Suprapubic skin (tissue), 4 donors: ENCODE measurements at places on chromosomes 11 and 22.

DNA sequence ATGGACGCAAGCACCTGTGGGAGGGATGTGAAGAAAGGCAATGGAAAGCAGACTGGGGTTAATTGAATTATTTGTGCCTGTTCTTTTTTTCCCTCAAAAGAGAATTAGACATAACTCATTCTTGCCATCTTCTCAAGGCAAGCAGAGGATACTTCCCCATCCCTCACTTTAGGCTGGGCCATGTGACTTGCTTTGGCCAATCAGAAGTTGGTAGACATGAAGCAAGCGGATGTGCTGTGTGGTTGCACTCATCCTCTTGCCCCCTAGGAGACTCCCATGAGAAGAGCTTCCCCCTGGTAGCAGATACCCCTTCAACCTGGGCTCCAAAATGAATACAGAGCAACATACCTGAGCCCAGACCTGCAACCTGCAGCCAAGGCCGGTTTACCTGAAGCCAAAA lies 124.4 kb upstream of the ZC3H12C start:
- H3K4me3 ChIP-seq, result no peak overlapping the region
- H3K27ac ChIP-seq, result no peak overlapping the region
- H3K27me3 ChIP-seq, result no peaks in the 10 kb centered on the region
- peaks cover 8% of the 10 kb centered on the region for H3K4me1 ChIP-seq
- no peaks in the 10 kb centered on the region for H3K36me3 ChIP-seq

DNA sequence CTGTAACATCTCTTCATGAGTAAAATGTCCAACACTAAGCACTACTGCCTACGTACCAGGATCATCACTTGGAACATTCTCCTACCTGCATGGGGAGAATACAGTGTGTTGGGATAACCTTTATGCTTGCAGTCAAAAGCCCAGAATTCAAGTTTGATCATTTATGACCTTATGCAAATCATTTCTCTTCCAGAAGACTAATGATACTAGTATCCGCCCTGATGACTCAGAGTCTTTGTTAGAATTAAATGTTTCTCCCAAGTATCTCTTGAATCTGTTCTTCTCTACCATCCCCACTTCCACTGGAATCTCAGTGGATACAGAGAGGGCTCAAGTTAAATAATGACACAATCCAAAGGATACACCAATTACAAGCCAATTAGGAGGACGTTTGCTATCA lies 12.4 kb downstream of the MAJIN start:
- no peak overlapping the region for H3K27ac ChIP-seq
- DNase-seq, result no peak
- no peaks in the 10 kb centered on the region for H3K36me3 ChIP-seq
- H3K27me3 ChIP-seq, result no peaks in the 10 kb centered on the region
- peaks cover 3% of the 10 kb centered on the region for H3K4me1 ChIP-seq

DNA sequence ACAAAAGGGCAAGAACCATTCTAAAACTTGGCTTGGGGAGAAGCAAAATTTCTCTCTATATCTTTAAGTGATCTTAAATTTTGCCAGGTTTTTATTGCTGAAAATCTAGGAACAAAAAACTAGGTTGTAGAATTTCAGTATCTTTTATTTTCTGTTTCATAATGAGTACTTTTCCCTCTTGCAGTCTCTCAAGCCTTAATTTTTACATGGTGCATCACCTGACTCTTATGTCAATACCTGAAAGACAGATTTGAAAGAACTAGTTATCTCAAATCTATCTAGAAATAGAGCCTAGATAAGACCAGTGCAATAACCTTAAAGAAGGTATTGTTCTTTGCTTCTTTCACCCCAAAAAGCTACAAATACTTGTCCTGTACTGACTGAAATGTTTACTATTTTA lies 122.1 kb downstream of the TRIM44 start:
- H3K36me3 ChIP-seq, result no peaks in the 10 kb centered on the region
- peaks cover 17% of the 10 kb centered on the region for H3K4me1 ChIP-seq
- H3K27me3 ChIP-seq, result no peaks in the 10 kb centered on the region
- no peak overlapping the region for H3K4me3 ChIP-seq
- no peak for DNase-seq
- H3K27ac ChIP-seq, result no peak overlapping the region

DNA sequence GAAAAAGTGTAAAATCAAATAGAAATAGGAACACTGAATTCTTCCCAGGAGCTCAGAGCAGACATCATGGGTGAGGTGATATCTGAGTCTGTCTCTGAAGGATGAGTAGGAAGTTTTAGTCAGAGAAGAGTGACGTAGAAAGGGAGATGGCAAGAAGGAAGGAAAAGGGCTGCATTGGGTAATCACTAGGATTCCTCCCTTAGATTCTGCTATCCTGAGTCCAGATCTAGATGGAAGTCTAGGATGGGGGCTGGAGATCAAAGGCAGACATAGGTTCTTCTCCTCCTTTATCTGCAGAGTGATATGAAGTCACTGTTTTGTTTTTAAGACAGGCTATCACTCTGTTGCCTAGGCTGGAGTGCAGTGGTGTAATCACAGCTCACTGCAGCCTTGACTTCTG lies 30.4 kb downstream of the POU2F3 start:
- H3K36me3 ChIP-seq, result no peaks in the 10 kb centered on the region
- DNase-seq, result no peak
- peak overlapping the region; percentile 75 for H3K27ac ChIP-seq
- no peak overlapping the region for H3K4me3 ChIP-seq

DNA sequence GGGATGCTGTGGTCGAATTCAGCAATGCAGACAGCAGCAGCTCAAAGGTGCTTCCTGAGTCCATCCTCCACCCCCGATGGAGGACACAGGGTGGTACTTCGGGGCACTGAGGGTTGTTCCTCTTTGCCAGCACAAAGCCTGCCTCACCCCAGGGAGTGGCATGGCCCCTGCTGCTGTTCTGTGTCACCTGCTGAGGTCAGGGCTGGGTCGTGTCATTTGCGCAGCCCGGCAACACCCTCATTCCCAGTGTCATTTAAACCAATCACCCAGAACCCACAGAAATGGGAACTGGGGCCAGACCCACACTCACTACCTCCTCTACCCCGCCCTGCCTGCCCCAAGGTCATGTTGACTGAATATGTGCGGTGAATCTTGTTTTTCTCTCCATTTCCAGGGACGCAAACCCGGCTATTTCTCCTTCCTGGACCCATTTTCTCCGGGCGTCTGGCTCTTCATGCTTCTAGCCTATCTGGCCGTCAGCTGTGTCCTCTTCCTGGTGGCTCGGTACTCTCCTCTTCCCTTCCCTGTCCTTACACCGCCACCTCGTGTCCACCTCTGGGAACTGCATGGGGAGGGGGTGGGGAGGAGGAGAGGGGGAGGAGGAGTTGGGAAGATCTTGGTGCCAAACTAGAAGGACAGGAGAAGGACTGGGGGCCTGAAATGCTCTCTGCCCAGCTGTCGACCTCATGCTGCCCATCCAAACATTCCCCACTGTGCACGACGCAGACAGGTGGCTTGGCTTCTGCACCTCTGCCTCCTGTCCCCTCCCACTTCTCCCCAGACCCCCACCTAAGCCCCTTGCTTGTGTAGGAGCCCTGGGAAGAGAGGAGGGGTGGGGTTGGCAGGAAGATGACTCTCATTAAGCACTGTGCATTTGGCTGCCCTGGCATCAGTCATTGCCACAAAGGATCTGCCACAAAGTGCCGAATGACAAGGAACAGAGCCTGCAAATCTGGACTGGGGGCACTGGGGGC lies 71.2 kb upstream of the TBCEL start:
- H3K27me3 ChIP-seq, result peaks cover 10% of the 10 kb centered on the region
- H3K27ac ChIP-seq, result no peak overlapping the region
- H3K4me1 ChIP-seq, result peaks cover 4% of the 10 kb centered on the region
- H3K36me3 ChIP-seq, result no peaks in the 10 kb centered on the region
- no peak for DNase-seq
- peak overlapping the region; percentile 20 for H3K4me3 ChIP-seq

- H3K27me3 ChIP-seq, result peaks cover 11% of the 10 kb centered on the region
- H3K4me1 ChIP-seq, result peaks cover 63% of the 10 kb centered on the region
- peak overlapping the region; percentile 22 for H3K4me3 ChIP-seq
- peak overlapping the region; percentile 47 for H3K27ac ChIP-seq
Observed at GRCh38 chr11:725624-726202, 19.7 kb downstream of the EPS8L2 start.

GRCh38 chr11:6427516-6427915 lies 8.6 kb upstream of the APBB1 start:
- no peaks in the 10 kb centered on the region for H3K27me3 ChIP-seq
- H3K4me1 ChIP-seq, result no peaks in the 10 kb centered on the region
- no peak overlapping the region for H3K4me3 ChIP-seq

DNA sequence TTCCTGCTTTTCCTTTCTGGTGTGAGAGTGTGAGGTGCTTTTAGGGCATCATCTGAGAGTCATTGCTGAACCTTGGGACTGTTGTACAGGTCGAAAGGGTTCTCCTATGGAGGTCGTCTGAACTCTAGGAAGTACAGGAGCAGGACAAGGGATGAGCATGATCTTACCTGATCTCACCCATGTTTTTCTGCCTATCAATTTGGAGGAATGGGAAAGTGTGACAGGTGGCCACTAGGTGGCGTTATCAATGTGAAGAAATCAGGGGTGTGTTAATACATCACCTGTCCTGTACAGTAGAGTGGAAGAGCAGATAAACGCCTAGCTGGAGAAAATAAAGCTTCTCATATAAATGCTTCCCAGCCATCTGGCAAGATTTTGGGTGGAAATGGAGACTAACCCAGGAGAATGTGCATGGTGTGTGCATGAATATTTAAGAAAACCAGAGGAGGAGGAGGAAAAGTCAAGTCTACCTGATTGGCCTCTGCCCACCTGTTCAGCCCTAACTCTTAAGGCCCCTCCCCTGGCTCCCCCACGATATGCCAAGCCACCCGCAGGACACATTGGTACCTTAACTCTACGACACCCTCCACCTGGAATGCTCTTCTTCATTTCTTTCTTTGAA lies 72.0 kb upstream of the NARS2 start:
- H3K4me1 ChIP-seq, result peaks cover 10% of the 10 kb centered on the region
- H3K27ac ChIP-seq, result no peak overlapping the region
- H3K27me3 ChIP-seq, result peaks cover 9% of the 10 kb centered on the region
- DNase-seq, result no peak
- H3K36me3 ChIP-seq, result no peaks in the 10 kb centered on the region
- H3K4me3 ChIP-seq, result no peak overlapping the region

DNA sequence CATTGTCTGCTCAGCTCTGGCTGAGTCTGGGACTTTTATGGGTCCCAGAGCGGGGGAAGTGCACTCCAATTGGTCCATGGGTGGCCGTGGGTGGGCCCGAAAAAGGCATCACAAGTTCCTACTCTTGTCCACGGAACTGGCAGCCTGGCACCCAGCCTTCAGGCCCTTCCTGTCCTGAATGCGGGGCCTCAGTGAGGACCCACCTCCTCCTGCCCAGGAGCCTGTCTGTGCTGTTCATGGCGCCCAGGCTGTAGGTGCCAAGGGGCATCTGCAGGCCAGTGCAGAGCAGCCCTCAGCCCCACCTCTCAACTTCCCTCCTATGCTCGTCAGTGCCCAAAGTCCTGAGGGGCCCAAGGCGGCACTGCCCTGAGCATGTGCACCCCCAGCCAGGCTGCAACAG lies 411.7 kb upstream of the KIRREL3 start:
- H3K36me3 ChIP-seq, result no peaks in the 10 kb centered on the region
- H3K27ac ChIP-seq, result no peak overlapping the region
- H3K4me3 ChIP-seq, result no peak overlapping the region
- H3K27me3 ChIP-seq, result no peaks in the 10 kb centered on the region
- H3K4me1 ChIP-seq, result no peaks in the 10 kb centered on the region
- DNase-seq, result no peak

GRCh38 chr11:83568516-83568915 lies 282.3 kb upstream of the CCDC90B start:
- no peaks in the 10 kb centered on the region for H3K4me1 ChIP-seq
- H3K27ac ChIP-seq, result no peak overlapping the region
- no peaks in the 10 kb centered on the region for H3K27me3 ChIP-seq
- DNase-seq, result no peak
- no peaks in the 10 kb centered on the region for H3K36me3 ChIP-seq

- no peak for DNase-seq
- no peaks in the 10 kb centered on the region for H3K36me3 ChIP-seq
- H3K4me1 ChIP-seq, result no peaks in the 10 kb centered on the region
- no peaks in the 10 kb centered on the region for H3K27me3 ChIP-seq
Observed at GRCh38 chr11:115251126-115251525, 253.1 kb downstream of the CADM1 start.

DNA sequence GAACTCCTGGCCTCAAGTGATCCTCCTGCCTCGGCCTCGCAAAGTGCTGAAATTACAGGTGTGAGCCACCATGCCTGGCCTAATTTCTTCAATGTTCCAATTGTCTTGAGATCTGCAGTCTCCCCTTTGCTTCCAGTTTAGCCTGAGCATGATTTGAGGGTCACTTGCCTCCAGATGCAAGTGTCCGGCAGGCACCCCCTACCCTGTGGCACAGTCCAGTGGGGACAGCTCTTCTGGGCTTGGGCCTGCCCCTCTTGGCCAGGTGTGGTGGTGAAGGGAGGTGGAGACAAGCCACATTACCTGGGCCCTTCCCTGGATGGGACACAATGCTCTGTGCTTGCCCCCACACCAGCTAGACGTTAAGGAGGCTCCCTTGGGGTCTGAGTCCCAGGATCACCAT lies 21.3 kb upstream of the CACNG2 start:
- peaks cover 68% of the 10 kb centered on the region for H3K27me3 ChIP-seq
- H3K4me1 ChIP-seq, result no peaks in the 10 kb centered on the region
- H3K4me3 ChIP-seq, result no peak overlapping the region
- H3K27ac ChIP-seq, result no peak overlapping the region
- peak; percentile 29 for DNase-seq

DNA sequence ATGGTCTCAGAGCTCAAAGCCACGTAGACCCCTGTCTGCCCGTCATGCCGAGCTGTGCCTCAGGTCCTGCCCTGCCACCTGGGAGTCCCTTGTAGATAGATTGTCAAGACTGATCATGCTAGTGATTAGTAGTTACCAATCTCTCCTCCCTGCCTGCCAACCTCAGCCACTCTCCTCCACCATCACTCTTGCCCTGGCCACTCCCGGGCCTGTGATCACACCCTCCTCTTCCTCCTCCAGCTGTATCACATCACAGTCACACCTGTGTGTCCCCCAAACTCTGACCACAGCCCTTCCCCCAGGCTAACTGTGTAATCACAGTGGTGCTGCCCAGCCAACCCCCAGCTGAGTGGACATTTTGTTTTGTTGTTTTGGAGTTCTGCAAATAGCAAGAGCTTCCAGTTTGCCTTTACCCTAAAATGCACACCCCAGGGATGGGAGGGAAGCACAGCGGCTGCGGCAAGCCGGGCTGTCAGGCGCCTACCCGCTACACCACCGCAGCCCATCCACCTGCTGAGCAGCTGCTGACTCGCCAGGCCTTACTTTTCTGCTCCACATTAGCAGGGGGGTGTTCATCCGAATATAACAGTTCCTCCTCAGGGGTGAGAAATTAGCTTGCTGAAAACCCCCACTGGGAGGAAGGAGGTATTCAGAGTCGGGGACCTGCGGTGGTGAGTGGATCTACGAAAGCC lies 45.8 kb downstream of the LRFN4 start:
- H3K36me3 ChIP-seq, result no peaks in the 10 kb centered on the region
- no peak overlapping the region for H3K27ac ChIP-seq
- no peak for DNase-seq
- H3K4me1 ChIP-seq, result peaks cover 17% of the 10 kb centered on the region
- no peak overlapping the region for H3K4me3 ChIP-seq

- no peaks in the 10 kb centered on the region for H3K4me1 ChIP-seq
- no peak overlapping the region for H3K4me3 ChIP-seq
- DNase-seq, result no peak
Observed at GRCh38 chr11:65975771-65976170, 14.2 kb downstream of the SART1 start.

GRCh38 chr11:126082251-126083109 lies 19.8 kb upstream of the CDON start:
- H3K36me3 ChIP-seq, result no peaks in the 10 kb centered on the region
- H3K4me3 ChIP-seq, result no peak overlapping the region
- H3K27me3 ChIP-seq, result no peaks in the 10 kb centered on the region
- peak overlapping the region; percentile 27 for H3K27ac ChIP-seq
- peaks cover 18% of the 10 kb centered on the region for H3K4me1 ChIP-seq
- no peak for DNase-seq

- H3K4me1 ChIP-seq, result no peaks in the 10 kb centered on the region
- no peak overlapping the region for H3K4me3 ChIP-seq
Observed at GRCh38 chr11:132838627-132839026, 693.7 kb downstream of the OPCML start.
